Cardiac muscle cell (in vitro differentiated cells and primary cell): ENCODE measurements at places on chromosomes 3 and 15. TPM values are rescaled to one million over a fixed set of nuclear protein-coding genes. Genes with fewer than 3 reads are reported as not detected.

- no peak overlapping the region for H3K4me3 ChIP-seq
- DNase-seq = peak; percentile 55
- no peaks in the 10 kb centered on the region for H3K27me3 ChIP-seq
- peaks cover 8% of the 10 kb centered on the region for H3K4me1 ChIP-seq
- no peak overlapping the region for H3K27ac ChIP-seq
Measured at GRCh38 chr3:168847291-168847883, 751.7 kb upstream of the GOLIM4 start.

GRCh38 chr3:80331494-80332170 is 563.8 kb upstream of the ROBO1 start:
- H3K36me3 ChIP-seq = no peaks in the 10 kb centered on the region
- no peak for DNase-seq
- H3K4me3 ChIP-seq = no peak overlapping the region

- H3K36me3 ChIP-seq = peaks cover 3% of the 10 kb centered on the region
- peak overlapping the region; percentile 59 for H3K4me3 ChIP-seq
- DNase-seq = peak; percentile 2
- no peak overlapping the region for H3K27ac ChIP-seq
- H3K27me3 ChIP-seq = peaks cover 11% of the 10 kb centered on the region
- peaks cover 5% of the 10 kb centered on the region for H3K4me1 ChIP-seq
Measured at GRCh38 chr3:57557085-57557537, 1.0 kb downstream of the PDE12 start.

DNA sequence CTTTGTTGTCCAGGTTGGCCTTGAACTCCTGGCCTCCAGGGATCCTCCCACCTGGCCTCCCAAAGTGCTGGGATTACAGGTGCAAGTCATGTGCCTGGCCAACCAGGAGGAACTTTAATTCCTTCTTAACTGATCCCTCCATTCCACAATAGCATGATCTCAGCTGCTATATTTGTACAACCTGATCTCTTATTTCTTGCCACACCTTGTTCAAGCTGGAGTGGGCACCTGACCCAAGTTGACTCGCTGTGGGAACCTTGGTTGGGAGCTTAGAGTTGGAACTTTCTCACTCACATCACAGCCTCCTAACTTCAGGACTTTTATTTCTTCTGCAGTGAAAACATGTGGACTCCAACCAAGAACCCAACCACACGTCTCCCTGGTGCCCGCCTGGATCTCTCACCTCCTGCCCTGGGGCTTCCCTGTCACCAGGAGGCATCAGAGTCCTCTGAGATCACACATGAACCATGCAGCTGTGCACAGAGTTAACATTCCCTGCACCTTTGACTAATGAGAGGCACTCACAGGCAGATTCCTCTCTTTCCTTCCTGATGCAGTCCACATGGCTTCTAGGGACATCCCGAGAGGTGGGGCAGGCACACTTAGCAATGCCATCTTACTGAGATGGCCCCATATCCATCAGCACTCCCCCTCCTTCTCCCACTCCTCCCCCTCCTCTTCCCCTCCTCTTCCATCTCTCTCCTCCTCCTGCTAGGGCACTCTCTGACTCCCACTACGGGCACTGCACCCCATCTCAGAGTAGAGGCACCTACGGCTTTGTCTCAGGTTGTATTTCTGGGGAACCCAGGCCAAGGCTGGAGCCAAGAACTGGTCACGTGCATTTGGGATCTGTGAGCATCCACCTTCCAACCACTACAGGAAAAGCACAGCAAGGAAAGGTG is 9.7 kb upstream of the CYFIP1 start:
- no peak overlapping the region for H3K4me3 ChIP-seq
- H3K27me3 ChIP-seq = no peaks in the 10 kb centered on the region
- no peaks in the 10 kb centered on the region for H3K4me1 ChIP-seq
- DNase-seq = no peak
- H3K27ac ChIP-seq = no peak overlapping the region

GRCh38 chr3:171257251-171258203 is 202.7 kb downstream of the TNIK start:
- H3K27me3 ChIP-seq = no peaks in the 10 kb centered on the region
- H3K27ac ChIP-seq = no peak overlapping the region
- no peak overlapping the region for H3K4me3 ChIP-seq
- H3K4me1 ChIP-seq = peaks cover 7% of the 10 kb centered on the region

DNA sequence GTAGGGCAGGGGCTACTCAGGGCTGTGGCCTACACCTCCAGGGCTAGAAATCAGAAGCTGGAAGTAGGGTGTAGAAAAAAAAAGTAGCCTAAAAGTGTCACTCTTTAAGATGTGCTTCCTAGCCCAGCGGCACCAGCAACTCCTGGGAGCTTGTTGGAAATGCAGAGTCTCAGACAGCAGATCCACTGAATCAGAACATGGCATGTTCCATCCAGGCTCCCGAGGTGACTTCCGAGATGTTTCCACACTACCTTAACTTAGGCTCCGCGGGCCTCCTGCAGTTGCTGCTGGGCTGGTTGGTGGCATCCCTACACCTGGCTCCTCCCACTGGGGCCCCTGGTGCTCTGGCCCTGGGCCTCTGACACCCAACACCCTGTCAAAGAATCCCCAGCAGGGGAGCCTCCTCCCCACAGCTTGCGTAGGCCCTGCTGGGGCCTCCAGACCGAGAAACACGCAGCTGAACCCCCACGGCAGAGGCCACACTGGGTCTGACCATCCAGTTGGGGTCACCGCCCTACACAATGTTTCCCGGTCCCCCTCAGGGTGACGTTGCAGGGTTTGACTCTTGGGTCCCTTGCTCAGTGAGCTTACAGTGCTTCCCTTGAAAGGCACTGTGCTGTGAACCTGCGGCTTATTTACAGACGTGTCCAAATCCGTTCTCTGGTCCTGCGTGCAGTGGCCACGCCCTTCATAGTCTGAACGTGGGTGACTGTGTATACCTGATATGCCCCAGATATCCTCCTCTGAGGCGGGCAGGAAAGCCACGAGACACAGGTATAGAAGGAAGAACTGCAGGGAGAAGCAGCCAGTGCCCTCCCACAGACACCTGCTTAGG is 46.5 kb downstream of the FAM174B start:
- no peaks in the 10 kb centered on the region for H3K4me1 ChIP-seq
- no peaks in the 10 kb centered on the region for H3K36me3 ChIP-seq
- no peak overlapping the region for H3K4me3 ChIP-seq
- no peak overlapping the region for H3K27ac ChIP-seq
- no peaks in the 10 kb centered on the region for H3K27me3 ChIP-seq

GRCh38 chr3:41431386-41431785 is 232.1 kb downstream of the CTNNB1 start:
- H3K27ac ChIP-seq = no peak overlapping the region
- no peak overlapping the region for H3K4me3 ChIP-seq
- no peaks in the 10 kb centered on the region for H3K4me1 ChIP-seq
- no peak for DNase-seq
- H3K27me3 ChIP-seq = no peaks in the 10 kb centered on the region
- no peaks in the 10 kb centered on the region for H3K36me3 ChIP-seq

DNA sequence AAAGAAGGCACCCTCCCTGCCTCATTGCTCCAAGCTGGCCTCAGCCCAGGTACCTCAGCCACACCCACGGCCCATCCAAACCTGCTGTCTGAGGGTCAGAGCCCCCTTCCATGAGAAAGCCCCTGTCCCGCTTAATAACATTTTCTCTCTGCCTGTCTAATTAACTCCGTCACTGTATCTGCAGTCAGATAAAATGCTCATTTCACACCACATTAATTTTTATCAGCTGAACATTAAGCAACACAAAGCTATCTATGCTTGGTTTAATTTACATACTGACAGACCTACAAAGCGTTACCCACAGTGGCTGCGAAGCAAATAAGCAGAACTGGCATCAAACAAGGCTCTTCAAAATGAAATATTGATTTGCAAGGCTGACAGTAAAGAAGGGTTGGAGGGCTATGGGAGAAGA is 309.8 kb upstream of the ICE2 start:
- DNase-seq = no peak
- peaks cover 26% of the 10 kb centered on the region for H3K27me3 ChIP-seq
- no peaks in the 10 kb centered on the region for H3K4me1 ChIP-seq
- H3K27ac ChIP-seq = no peak overlapping the region
- H3K36me3 ChIP-seq = no peaks in the 10 kb centered on the region

DNA sequence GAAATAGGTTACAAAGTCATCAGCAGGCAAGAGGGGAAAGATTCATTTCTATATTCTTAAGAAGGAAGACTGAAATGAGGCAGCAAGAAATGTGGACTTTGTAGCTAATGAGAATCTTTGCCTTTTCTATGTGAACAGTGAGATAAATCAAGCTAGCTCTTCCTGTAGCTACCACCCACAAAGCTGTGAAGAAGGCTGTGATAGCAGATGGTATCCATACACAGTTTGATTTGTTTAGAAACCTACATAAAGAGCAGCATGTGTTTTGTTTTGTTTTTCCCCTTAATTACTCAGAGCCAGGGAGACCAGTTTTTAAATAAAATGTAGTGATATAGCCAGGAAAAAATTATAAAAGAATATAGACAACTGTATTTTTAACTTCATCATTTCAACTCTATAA is 45.5 kb downstream of the TEX9 start:
- H3K27ac ChIP-seq = no peak overlapping the region
- no peaks in the 10 kb centered on the region for H3K4me1 ChIP-seq
- no peaks in the 10 kb centered on the region for H3K27me3 ChIP-seq
- no peak for DNase-seq

DNA sequence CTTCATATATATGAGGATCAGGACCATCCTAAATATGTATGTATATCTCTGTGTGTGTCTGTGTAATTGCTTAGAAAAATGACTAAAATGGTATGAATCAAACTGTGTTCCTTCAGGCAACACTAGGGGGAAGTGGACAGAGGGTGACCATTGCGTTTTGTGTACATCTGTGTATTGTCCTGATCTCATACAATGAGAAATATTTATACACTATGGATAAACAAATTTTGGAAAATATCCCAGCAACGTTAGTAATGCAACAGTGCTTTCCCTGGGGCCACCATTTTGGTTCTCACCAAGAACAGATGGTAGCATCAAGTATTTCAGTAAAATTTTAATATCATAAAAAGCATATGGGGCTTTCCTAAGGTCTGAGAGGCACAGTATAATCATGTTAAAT is 130.1 kb downstream of the PTPRG start:
- no peaks in the 10 kb centered on the region for H3K36me3 ChIP-seq
- H3K27ac ChIP-seq = no peak overlapping the region
- peaks cover 6% of the 10 kb centered on the region for H3K4me1 ChIP-seq
- no peak overlapping the region for H3K4me3 ChIP-seq
- H3K27me3 ChIP-seq = no peaks in the 10 kb centered on the region
- DNase-seq = no peak

GRCh38 chr3:117788061-117788460 is 1078.5 kb downstream of the TUSC7 start:
- no peak overlapping the region for H3K4me3 ChIP-seq
- H3K27ac ChIP-seq = no peak overlapping the region
- no peaks in the 10 kb centered on the region for H3K4me1 ChIP-seq
- no peaks in the 10 kb centered on the region for H3K36me3 ChIP-seq

- no peaks in the 10 kb centered on the region for H3K27me3 ChIP-seq
- H3K27ac ChIP-seq = no peak overlapping the region
- no peaks in the 10 kb centered on the region for H3K4me1 ChIP-seq
- no peak overlapping the region for H3K4me3 ChIP-seq
Measured at GRCh38 chr15:96011136-96011535, 319.4 kb upstream of the NR2F2 start.

GRCh38 chr3:71652781-71653413 is 69.4 kb upstream of the FOXP1 start:
- H3K36me3 ChIP-seq = no peaks in the 10 kb centered on the region
- no peak overlapping the region for H3K27ac ChIP-seq
- no peaks in the 10 kb centered on the region for H3K27me3 ChIP-seq

GRCh38 chr3:71831599-71831998 is 46.7 kb upstream of the PROK2 start:
- H3K27me3 ChIP-seq = no peaks in the 10 kb centered on the region
- DNase-seq = peak; percentile 31
- H3K4me3 ChIP-seq = no peak overlapping the region
- no peak overlapping the region for H3K27ac ChIP-seq
- no peaks in the 10 kb centered on the region for H3K36me3 ChIP-seq

GRCh38 chr15:85870216-85871014 is 75.7 kb upstream of the KLHL25 start:
- no peaks in the 10 kb centered on the region for H3K4me1 ChIP-seq
- no peaks in the 10 kb centered on the region for H3K36me3 ChIP-seq
- H3K27me3 ChIP-seq = no peaks in the 10 kb centered on the region
- no peak for DNase-seq
- no peak overlapping the region for H3K4me3 ChIP-seq
- no peak overlapping the region for H3K27ac ChIP-seq

GRCh38 chr3:183477801-183478456 is 49.5 kb upstream of the MCF2L2 start:
- H3K27ac ChIP-seq = no peak overlapping the region
- peak; percentile 34 for DNase-seq
- H3K4me1 ChIP-seq = no peaks in the 10 kb centered on the region
- peaks cover 17% of the 10 kb centered on the region for H3K27me3 ChIP-seq
- H3K36me3 ChIP-seq = no peaks in the 10 kb centered on the region
- no peak overlapping the region for H3K4me3 ChIP-seq

- H3K27ac ChIP-seq = no peak overlapping the region
- H3K4me1 ChIP-seq = no peaks in the 10 kb centered on the region
- H3K4me3 ChIP-seq = no peak overlapping the region
- H3K27me3 ChIP-seq = no peaks in the 10 kb centered on the region
- H3K36me3 ChIP-seq = no peaks in the 10 kb centered on the region
Measured at GRCh38 chr3:77588863-77589262, 549.0 kb downstream of the ROBO2 start.

- H3K4me1 ChIP-seq = peaks cover 4% of the 10 kb centered on the region
- no peak for DNase-seq
- H3K27me3 ChIP-seq = no peaks in the 10 kb centered on the region
- no peak overlapping the region for H3K4me3 ChIP-seq
Measured at GRCh38 chr3:152626226-152626625, 208.7 kb upstream of the P2RY1 start.

DNA sequence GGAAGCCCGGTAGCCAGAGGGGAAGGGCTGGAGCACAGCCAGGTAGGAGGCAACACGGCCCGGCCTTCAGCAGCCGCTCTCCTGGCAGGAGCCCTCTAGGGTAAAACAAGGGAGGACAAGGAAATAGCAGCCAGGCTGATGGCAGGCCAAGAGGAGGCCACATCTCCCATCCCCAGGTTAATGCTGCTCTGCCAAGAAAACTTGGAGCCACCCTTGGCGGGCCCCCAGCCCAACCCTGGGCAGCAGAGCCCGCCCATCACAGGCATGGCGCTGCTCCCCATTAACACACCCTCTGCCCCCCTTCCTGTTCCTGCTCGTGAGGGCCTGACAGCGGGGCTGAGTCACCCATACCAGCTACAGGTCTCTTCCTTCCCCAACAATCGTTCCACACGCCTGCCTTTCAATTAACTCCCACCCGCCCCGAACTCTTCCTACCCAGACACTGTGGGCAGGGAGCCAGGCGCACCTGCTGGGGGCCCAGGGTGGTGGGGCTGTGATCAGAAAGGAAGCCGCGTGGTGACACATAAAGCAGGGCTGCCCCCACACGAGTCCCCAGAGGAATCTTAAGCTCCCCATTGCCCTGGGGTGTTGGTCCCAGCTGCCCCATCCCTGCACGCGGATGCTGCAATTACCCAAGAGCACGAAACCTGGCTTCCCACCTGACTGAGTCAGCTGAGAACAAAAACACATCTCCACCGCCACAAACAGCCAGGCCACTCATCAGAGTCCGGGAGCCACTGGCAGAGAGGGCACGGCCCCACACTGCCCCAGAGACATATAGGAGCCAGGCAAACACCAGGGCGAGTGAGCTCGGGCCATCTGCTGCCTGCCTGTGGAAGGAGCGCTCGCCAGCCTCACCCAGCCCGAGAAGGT is at the start of gene C15orf62:
TSS of gene C15orf62 (plus strand) at position 707 of the 873 bp plus-strand sequence. CDS start 516 bp downstream, outside the sequence.
- H3K27ac ChIP-seq = no peak within 1 kb of the TSS
- no peak for DNase-seq
- H3K27me3 ChIP-seq = no peaks in the 10 kb centered on the region
- no peaks in the 10 kb centered on the region for H3K36me3 ChIP-seq
- H3K4me3 ChIP-seq = no peak within 1 kb of the TSS

The PROS1 gene
- total RNA-seq = 29.5 and 48.6 TPM in 2 replicates

The INO80 gene
- 14.0 and 18.5 TPM in 2 replicates for total RNA-seq

The HYAL1 gene
- 3.4 and 5.0 TPM in 2 replicates for total RNA-seq

The IMPDH2 gene
- 155 and 186 TPM in 2 replicates for total RNA-seq

The RBP2 gene
- not detected in 2 replicates for total RNA-seq

The SCG3 gene
- total RNA-seq = 0.14 TPM in 1 of 2 replicates, not detected in the other
